Umbilical cord (tissue), 2 donors: ENCODE measurements at places on chromosomes 3 and 15. TPM values are rescaled to one million over a fixed set of nuclear protein-coding genes. Genes with fewer than 3 reads are reported as not detected.

DNA sequence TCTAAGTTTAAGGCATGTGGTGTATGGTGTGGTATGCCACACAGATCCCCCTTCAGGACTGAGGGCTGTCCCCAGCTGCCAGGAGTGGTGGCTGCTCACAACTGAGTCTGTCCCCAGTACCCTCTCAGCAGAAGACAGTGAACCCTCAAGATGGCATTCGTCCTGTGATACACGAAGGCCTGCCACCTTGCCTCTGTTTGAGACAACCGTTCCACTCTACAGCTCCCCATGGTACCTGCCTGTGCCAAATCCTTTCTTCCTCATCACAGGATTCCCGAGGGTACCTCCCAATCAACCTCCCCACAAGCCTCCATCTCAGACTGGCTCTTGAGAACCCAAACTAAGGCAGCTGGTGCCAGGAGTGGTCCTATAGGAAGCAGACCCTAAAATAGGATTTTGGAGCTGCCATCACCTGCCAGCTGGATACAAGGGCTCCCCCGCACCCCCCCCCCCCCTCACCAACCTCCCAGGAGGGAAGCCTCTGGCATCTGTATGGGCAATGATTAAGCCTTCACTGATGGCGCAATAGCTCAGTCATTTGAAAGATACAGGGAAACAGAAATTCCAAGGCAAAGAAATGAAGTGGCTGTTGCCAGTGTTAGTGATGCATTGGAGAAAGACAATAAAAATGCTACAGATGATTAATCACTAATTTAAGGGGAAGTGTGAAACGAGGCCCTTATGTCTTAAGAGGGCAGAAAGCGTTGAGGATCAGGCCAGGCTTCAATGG is 230.0 kb upstream of the LYSMD4 start:
- DNase-seq = no peak

GRCh38 chr15:74906067-74906449 is 593 bp downstream of the FAM219B start:
- DNase-seq = peak; percentile 49

- peak; percentile 87 for DNase-seq
These were observed 34.8 kb downstream of the EIF4E3 start for GRCh38 chr3:71690341-71690841.

GRCh38 chr3:156551746-156552145 is 3.2 kb downstream of the SSR3 start:
- peak; percentile 45 for DNase-seq

- DNase-seq = no peak
These were observed 39.0 kb downstream of the MYRIP start for GRCh38 chr3:39848365-39848764.

Gene POLR2M
- 514 TPM for total RNA-seq

Gene CFAP20DC
- 9.4 TPM for total RNA-seq

Gene CCK
- total RNA-seq = 12.8 TPM

Gene KCNMB3
- 8.2 TPM for total RNA-seq

Gene CCR8
- total RNA-seq = 18.3 TPM

Gene DLEC1
- total RNA-seq = 0.24 TPM
